ENCODE measurements at places on chromosomes 1 and 21.
A peak's percentile ranks its signal among the peaks of the same experiment; 100 is the strongest.

- no peak for DNase-seq
Measured at GRCh38 chr21:27812279-27812678, 845.4 kb upstream of the ADAMTS5 start.

DNA sequence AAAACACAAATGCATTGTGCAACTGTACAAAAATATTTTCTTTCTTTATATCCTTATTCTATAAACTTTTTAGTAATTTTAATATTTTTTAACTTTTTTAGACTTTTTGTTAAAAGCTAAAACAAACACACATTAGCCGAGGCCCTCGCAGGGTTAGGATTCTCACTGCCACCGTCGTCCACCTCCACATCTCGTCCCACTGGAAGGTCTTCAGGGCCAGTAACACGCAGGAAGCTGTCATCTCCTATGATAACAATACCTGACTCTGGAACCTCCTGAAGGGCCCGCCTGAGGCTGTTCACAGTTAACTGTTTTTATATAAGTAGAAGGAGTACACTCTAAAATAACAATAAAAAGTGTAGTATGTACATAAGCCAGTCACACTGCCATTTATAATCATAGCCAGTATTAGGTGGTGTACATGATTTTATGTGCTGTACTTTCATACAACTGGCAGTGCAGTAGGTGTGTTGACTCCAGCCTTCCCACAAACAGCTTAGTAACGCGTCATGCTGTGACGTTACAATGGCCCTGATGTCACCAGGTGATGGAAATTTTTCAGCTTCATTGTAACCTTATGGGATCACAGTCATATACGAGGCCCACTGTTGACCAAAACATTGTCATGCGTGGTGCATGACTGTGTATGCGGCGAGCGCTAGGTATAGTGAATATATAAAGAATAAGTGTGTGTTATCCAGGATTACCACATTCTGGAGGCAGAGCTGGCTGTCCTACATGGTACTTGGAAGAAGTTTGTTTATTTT, 8.8 kb downstream of the TFF2 start:
- DNase-seq: no peak

- peak; percentile 44 for DNase-seq
Measured at GRCh38 chr1:44632598-44632997, 41.7 kb downstream of the TMEM53 start.

GRCh38 chr1:10152709-10153284, 57.6 kb upstream of the KIF1B start:
- DNase-seq: peak; percentile 69

DNA sequence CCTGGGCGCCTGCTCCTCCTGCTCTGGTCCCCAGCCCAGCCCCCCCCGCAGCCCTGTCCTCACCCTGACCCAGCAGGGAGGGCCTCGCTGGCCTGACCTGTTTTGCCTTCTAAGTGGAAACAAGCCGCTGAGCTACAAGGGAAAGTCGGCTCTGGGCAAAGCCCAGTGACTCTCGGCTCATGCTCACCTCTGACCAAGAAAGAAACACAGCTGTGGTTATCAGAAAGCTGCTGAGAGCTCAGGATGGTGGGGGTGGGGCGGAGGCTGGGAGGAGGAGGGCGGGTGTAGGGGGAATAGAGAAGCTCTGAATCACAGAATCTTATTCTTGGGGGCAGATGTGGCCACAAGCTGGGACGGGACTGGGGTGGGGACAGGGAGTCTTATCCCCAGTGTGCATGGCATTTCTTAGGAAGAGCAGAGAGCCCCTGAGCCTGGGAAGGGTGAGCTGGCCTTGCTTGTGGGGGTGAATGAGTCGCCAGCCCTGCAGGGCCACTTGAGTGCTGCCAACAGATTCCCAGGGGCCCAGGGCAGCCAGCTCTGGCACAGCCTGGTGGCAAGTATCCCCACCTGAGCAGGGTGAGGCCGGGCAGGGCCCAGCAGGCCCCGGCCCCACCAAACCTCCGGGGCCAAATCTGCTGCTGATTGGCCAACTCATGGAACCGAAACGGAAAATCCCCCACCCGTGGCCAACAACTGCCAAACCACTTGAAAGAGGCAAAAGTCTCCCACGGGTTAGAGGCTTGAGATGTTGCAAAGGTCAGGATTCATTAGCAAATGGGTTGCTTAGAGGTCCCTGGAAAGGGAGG, 120.6 kb downstream of the SPSB1 start:
- DNase-seq: peak; percentile 61

- no peak for DNase-seq
Measured at GRCh38 chr21:28268685-28269084, 724.0 kb downstream of the LTN1 start.

DNA sequence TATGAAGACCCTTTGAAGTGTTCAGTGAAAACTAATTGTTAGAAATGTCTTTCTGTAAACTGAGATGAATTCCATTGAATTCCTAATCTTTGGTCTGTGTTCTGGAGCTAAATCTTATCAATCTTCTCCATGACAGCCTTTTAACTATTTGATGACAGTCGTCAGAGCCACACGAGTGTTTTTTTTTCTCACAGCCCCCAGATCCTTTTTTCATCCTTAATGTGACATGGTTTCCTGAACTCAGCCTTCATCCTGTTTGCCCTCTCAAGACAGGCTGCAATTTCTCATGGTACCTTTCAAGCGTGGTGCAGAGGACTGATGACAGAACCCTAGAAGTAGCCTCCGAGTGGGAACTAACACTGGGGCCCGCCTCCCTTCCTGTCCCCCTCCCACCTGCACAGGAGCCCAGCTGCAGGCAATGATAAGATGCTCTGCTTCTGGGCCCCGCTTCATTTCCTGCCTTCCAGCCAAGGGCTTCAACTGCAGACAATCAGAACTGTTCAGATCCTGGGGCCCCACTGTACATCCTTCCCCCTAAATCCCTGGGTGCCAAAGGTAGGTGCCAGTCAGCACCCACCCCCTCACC, 114.6 kb upstream of the VAV3 start:
- no peak for DNase-seq

- no peak for DNase-seq
Measured at GRCh38 chr1:158055854-158056253, 62.4 kb downstream of the KIRREL1 start.

- no peak for DNase-seq
Measured at GRCh38 chr1:182917378-182917777, 35.6 kb downstream of the SHCBP1L start.

DNA sequence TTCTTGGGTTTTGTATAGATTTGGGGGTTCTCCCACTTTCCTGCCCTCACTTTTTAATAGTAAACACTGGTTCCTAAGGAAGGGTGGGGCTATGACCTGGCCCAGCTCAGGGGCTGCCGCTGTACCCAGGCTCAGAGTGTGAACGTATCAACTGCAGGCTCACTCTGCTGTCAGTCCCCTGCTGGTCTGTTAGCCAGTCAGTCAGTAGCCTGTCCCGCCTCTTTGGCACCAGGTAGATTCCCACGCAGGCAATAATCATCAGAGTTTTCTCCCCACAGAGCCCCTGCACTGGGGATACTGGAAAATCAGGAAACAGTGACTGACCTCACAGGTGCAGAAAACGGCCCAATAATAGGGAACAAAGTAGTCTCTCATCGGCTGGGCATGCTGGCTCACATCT, 15.0 kb upstream of the ALPL start:
- DNase-seq: no peak

DNA sequence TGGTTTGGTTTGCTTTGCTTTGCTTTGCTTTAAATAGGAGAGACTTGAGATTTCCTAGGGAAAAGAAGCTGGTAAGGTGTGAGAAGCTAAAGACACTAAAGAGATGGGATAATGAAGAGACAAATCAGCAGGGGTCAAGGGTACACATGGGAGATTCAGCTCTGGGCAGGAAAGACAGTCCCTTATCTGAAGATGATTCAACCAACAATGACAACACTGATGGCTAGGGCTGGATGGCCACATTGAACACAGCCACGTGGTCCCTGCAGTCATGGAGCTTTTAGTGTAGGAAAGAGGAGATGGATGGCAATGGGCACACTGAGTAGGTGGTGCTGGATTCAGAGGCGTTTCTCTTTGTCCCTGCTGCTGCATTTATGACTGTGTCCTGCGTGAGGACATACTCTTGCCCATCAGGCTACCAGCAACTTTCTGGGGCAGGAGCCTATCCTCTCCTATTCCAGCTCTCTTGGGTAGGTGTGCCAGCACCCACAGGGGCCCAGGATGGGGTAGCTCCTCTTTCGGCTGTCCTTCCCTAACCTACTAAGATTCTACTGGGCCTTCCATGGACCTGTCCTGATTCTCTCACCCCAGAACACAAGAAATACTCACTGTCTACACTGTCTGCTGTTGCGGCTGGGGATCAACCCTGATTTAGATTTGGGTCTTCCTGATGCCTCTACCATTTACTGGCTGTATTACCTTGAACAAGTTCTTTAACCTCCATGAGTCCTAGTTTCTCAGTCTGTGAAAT, 1.4 kb upstream of the SHISA4 start:
- DNase-seq: no peak

DNA sequence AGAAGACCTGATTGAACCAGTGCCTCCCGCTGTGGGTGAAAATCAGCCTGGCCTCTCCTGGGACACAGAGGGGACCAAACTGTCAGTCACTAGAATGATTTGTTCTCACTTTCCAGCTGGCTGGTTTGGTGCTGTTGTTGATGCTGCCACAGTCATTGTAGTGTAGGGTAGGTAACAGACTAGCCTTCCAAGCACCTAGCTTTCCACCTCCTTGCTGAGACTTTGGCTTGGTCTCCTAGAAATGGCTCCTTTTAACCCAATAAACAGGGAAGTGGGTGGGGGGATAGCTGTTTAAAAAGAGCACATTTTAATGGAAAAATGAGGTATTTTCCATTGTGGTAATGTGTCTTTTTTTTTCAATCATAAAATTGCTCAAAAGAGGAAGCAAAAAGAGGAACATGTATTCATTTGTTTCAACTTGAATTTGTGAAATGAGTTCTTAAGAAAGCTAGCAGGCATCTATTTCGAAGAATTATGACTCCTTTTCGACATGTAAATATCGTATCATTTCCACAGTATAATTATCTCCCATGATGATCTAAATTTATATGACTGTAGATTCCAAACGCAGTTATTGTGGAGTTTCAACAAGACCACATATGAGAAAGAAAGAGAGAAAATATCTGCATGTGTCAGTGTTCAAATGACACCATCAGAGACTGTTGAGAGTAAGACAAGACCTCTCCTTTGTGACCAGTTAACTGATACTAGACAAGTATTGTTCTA, 190.1 kb downstream of the HLX start:
- peak; percentile 62 for DNase-seq

DNA sequence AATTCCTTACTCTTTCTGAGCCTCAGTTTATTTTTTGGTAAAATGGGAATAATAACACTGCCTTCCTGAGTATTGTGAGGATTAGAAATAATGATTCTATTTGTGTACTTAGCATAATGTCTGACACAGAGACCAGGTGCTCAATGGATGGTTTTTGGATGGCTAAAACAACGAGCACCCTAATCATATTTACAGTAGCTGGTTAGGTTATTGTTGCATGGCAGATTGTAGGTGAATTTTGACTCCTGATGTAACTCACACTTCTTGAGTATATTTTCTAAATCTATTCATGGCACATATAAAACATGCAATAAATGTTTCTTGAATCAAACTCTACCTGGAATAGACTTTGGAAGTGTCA, 11.9 kb upstream of the DUSP10 start:
- no peak for DNase-seq

GRCh38 chr1:237913345-237913744, 22.6 kb upstream of the ZP4 start:
- DNase-seq: peak; percentile 2

- DNase-seq: peak; percentile 57
Measured at GRCh38 chr1:107940701-107941100, 24.3 kb downstream of the VAV3 start.

GRCh38 chr1:169765580-169766331, 29.0 kb downstream of the METTL18 start:
- no peak for DNase-seq

DNA sequence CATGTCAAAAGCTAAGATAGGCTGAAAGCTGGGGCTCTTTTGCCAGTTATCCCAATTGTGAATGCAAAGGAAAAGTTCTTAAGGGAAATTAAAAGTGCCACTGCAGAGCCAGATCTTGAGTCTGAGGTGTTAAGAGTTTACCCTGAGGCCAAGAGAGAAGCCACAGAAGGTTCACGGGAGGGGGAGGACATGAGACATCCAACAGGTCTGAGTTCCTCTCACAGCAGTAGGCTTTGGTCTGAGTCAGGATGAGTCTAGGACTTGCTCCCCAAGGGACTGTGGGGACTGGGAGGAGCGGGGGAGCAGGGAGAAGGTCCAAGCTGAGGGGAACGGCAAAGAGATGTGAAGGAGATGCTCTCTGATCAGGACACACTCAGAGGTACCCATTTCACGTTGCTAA, 411.2 kb upstream of the CAMK1G start:
- DNase-seq: no peak

GRCh38 chr21:45487161-45487806, 55.0 kb downstream of the SLC19A1 start:
- DNase-seq: no peak
